ENCODE measurements at places on chromosomes 5 and 9. TPM values are rescaled to one million over a fixed set of nuclear protein-coding genes. Genes with fewer than 3 reads are reported as not detected.

TRIO gene
- 60.8 TPM for total RNA-seq

SERF1A gene
- total RNA-seq = 3.6 TPM

SPINK6 gene
- not detected for total RNA-seq

GRCh38 chr5:11803436-11803835, 100.8 kb downstream of the CTNND2 start:
- DNase-seq = no peak

DNA sequence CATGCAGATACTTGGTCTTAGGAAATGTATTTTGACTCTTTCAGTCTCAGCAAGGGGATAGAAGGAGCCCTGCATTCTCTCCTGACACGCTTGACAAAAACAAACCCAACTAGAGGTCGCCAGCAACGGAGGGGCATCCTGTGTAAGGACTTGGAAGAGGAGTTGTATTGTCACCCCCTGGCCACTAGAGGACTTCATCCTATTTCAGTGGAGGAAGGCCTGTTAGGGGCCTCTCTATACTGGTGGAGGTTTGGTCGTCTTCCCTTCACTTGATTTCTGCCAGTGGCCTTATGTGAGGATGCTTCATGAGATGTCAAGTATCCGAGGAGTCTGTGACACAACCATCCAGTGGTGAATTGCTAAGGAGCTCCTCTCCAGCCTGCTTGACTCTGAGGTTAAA, 122.8 kb upstream of the STC2 start:
- no peak for DNase-seq

DNA sequence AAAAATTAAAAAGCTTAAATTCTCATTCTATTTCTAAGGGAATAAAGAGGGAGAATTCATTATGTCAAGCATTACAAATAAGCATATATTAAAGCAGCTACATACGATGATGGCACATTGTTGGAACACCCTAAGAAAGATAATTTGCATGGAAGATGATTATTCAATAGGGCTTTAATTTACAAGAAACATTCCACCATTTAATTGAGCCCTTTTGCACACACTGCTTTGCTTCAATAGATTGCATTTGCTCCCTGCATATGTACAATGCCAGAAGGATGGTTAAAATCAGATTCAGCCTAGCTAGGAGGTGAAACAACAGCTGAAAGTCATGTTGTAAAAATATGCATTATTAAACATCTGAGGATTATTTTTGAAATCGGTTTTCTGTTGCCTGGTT, 21.8 kb downstream of the KIAA1958 start:
- no peak for DNase-seq

All from left cardiac atrium (tissue), 4 donors.